ENCODE measurements at places on chromosomes 3 and 15.

- no peak for DNase-seq
Observed at GRCh38 chr3:181935915-181936314, 224.2 kb downstream of the SOX2 start.

DNA sequence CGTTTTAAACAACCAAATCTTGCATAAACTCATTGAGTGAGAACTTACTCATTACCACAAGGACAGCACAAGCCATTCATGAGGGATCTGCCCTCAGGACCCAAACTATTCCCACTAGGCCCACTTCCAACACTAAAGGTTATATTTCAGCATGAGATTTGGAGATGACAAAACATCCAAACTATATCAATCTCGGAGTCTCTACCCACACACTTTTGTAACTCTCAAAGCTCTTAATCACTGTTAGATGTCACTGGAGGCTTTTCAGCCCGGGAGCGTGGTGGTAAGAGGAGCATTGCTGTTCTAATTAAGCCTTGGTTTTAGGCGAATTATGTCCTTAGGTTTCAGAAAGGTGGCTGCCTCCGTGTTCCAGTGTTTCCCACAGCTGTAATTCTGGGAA, 86.3 kb downstream of the CNTN6 start:
- no peak for DNase-seq

DNA sequence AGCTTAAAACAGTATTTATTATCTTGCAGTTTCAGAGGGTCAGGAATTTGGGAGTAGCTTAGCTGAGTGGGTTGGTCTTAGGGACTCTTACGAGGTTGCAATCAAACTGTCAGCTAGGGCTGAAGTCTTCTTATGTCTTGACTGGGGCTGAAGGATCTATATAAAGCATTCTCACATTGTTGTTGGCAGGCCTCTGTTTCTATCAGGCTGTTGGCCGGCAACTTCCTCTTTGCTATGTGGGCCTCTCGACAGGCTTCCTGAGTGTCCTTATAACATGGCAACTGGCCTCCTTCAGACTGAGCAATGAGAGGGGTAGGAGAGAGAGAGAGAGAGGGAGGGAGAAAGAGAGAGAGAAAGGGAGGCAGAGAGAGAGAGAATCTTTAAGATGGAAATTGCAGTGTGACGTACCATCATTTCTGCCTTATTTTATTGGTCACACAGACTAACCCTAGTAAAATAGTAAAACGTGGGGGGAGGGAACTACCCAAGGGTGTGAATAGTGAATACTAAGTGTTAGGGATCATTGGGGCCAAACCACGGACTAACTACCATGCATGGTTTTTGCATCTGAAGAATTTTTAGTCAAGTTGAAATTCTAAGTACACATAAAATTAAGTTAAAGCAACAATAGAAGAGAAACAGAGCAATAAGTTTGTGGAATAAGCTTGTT, 16.1 kb downstream of the FGF7 start:
- no peak for DNase-seq

- no peak for DNase-seq
Observed at GRCh38 chr3:52763466-52763865, 7.3 kb downstream of the NEK4 start.

GRCh38 chr3:33644582-33644981, 73.5 kb downstream of the CLASP2 start:
- no peak for DNase-seq

GRCh38 chr3:46908986-46909534, 31.5 kb downstream of the PTH1R start:
- DNase-seq = no peak

- no peak for DNase-seq
Observed at GRCh38 chr3:24086617-24087404, 141.7 kb downstream of the NR1D2 start.

DNA sequence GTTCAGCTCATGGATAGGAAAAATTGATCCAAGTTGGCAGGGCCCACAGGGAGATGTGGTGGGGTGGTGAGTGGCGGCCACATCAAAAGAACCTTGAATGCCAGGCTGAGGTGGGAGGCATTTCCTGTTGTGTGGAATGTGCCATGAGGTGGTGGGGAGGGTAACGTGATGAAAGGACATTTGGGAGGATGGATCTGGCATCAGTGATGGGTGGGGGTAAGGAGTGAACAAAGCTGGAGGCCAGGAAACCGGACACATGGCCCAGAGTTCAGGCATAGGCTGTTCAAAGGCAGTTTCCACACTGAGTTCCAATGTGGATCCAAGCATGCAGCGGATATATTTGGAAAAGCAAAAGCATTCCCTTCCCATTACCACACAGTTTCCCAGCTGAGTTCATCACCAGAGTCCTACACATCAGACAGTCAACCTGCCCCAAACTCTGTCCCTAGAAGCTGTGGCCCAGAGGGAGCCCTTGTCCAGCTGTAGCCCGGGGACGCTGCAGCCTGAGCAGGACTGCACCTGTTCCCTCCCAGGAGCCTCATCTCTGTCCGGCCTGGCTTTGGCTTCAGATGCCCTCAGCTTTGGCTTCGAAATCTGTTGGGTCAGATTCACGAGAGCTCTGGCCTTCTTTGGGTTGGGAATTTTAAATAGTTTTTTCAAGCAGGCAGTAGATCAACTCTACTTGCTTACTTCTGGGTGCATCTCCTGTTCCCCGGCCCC, 37.8 kb upstream of the GOLGA6B start:
- no peak for DNase-seq

DNA sequence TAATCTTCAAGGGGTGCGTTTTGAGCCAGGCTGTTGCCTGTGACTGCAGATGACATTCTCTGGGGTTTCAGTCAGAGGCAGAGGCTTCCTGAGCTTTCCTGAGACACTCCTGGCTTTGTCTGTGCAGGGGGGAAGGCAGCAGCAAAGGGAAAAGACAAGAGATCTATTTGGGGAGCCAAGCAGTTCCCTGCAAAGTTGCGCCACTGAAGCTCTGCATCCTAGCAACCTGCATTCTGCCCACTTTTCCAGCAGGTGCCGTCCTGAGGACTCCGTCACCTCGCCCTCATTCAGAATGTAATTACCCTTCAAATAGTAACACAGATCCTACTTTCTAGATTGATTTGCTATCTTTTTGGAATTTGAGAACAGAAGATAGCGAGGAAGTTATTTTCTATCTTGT, 1.9 kb upstream of the TMEM158 start:
- no peak for DNase-seq

DNA sequence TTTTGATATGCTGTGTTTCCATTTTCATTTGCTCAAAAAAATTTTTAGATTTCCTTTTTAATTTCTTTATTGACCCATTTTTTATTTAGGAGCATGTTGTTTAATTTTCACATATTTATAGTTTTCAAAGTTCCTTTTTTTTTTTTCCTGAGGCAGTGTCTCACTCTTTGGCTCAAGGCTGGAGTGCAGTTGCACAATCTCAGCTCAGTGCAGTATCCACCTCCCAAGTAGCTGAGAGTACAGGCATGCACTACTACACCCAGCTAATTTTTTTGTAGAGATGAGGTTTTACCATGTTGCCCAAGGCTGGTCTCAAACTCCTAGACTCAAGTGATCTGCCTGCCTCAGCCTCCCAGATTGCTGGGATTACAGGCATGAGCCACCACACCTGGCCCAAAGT, 36.2 kb downstream of the PFN2 start:
- DNase-seq = no peak

- DNase-seq = no peak
Observed at GRCh38 chr3:88152841-88153240, 3.1 kb downstream of the C3orf38 start.

- no peak for DNase-seq
Observed at GRCh38 chr3:41193794-41194539, 5.3 kb upstream of the CTNNB1 start.

- DNase-seq = no peak
Observed at GRCh38 chr15:61186905-61187741, 42.0 kb downstream of the RORA start.

GRCh38 chr3:134277066-134277660, 26.5 kb upstream of the RYK start:
- no peak for DNase-seq

DNA sequence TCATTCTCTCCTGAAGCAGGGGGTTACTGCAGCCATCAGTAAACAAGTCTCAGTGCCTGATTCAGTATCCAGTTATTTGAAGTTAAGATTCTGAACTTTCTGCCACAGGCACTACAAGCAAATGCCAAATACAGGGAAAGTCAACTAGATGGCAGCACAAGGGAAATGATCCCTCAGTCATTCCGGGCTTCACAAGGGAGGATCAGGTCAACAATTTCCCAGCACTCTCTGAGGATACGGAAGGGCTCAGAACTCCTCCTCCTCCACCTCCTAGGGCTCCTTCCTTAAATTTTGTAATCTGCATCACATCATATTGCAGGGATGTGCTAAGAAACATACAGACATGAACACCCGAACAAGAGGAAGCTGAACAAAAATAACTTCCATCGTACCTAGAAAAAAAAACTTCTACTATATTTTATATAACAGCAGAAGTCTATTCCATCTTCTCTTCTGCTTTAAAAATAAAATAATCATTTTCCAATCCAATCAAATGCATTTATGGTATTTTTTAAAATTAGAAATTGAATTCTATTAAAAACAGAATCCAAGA, 187.1 kb downstream of the FMN1 start:
- no peak for DNase-seq

GRCh38 chr3:32551496-32551895, 19.2 kb downstream of the DYNC1LI1 start:
- DNase-seq = no peak

DNA sequence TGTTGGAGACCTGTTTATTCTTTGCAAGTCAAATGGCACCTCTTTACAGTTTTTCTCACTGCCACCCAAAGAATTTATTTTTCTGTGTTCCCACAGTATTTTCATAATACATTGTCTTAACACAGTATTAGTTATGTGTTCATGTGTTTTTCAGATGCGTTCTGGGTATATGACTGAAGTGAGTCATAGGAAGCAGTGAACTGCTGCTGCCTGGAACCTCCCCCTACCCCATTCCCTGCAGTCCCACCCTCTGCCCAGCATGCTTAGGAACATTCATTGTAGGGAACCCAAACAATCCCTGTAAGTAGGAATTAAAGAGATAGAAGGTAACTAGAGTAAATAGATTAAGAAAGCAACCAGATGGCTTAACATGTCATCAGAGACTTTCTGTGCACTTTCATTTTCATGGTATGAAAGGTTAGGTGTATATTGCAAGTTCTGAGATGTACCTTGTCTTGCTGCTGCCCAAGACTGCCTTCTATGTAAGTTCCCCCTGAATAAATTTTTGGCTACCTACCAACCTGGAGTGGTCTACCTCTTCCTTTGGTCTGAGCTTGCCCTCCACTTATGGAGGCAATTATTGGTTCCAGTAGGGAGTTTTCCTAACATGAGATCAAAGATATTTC, 21.9 kb upstream of the SQOR start:
- no peak for DNase-seq

DNA sequence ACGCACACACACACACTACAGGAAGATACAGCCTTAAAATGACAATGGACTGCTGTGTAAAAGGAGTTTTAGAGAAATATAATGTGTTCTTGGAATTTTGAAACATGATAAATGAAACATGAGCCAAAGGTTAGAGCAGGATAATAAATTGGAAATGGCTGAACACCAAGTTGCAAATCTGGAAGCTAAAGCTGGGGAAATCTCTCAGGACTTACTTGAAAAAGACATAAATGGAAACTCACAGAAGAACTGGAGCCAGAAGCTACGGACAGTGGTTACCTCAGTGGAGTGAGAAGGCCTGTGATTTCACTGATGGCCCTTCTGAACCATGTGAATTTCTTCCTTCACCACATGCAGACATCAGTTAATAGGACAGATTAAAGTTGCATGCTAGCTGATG, 37.3 kb upstream of the ATP10A start:
- no peak for DNase-seq

- no peak for DNase-seq
Observed at GRCh38 chr3:53123953-53124352, 6.3 kb downstream of the RFT1 start.

DNA sequence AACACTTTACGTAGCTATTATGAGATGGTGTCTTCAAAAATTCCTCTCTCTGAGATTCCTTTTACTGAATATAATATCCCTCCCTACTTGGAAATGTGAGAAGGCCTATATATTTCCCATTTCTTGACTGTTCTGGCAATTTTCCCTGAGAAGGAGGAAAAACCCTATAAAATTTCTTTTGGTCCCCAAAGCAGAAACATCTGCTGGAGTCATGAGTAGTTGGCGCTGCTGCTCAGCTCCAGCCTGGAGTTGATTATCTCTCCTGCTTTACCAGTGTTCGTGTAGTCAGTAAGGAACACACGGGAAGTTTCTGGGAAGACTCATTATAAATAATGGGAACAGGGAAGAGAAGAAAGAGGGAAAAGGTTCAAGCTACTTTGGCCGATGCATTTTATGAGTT, 680.1 kb downstream of the EPHA3 start:
- no peak for DNase-seq

GRCh38 chr3:25420147-25420546, 7.9 kb upstream of the RARB start:
- no peak for DNase-seq

DNA sequence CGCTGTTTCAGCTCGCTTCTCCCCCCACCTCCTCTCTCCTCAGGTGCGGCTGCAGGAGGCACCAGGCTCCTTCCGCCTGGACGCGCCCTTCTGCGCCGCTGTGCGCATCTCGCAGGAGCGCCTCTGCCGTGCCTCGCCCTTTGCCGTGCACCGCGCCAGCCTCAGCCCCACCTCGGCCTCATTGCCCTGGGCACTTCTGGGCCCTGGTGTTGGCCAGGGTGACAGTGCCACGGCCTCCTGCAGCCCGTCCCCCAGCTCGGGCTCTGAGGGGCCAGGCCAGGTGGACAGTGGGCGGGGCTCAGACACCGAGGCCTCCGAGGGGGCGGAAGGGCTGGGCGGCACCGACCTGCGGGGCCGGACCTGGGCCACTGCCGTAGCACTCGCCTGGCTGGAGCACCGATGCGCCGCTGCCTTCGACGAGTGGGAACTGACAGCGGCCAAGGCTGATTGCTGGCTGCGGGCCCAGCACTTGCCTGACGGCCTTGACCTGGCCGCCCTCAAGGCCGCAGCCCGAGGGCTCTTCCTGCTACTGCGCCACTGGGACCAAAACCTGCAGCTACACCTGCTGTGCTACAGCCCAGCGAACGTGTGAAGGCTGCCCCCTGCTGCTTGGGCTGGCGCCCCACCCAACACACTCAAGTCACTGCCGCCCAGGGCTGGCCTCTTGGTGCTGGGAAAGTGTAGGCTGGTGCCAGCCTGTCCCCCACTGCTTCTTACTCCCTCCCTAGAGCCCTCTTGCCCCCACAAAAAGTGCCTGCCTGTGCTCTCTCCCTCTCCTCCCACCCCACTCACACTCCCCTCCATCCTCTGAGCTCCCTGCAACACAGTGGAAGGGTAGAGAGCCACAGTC, 7.1 kb downstream of the ALG3 start:
- DNase-seq = no peak

DNA sequence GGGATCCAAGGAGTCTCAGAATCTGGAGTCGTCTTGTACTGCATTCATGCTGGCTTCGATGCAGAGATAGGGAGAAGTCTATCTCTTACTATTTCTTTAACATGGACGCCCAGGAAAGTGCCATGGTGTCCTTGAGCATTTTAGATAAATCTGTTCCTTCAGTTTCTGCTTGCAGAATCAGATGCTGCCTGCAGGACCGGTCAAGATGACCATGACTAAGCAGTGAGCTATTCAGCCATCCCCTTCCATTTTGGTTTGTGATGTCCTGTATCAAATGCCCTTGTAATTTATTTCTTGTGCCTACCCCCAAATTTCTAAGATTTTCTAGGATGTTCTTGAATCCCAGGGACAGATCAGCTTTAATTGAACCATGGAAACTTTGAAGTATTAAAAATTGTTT, 139.4 kb upstream of the TP63 start:
- DNase-seq = no peak

Measured in stimulated activated CD8-positive, alpha-beta memory T cell treated with anti-CD3 and anti-CD28 coated beads, Interleukin-4, amount 100 ng/mL, for 1 hour (primary cell).